ENCODE measurements at places on chromosomes 7 and 10. TPM values are rescaled to one million over a fixed set of nuclear protein-coding genes. Genes with fewer than 3 reads are reported as not detected.

DNA sequence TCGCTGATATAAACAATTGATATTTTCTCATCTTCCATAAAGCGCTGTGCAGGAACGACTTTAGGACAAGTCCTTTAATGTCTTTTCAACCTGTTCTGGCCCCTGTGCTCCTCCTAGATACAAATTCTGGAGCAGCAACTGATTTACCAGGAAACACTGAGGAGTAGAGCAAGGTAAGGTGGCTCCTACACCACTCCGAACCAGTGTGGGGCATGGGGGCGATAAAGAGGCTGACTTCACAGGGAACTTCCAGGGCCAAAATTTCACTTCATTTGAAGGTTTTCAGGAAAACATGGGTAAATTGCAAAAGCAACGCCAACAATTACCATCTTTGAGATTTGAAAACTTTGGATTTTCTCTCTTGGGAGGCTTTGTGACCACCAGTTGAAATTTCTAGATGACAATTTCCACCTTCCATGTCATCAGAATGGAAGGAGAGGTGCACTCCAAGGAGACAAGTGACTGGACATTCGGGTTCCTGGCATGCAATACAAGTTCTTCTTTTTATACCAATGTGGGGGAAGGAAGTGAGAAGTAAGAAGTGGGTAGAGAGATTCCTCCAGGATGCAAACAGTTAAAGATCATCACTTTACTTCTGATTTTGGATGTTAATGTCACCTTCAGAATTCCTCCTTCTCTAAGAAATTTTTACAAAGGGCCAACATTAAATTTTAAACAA lies 118.5 kb downstream of the FAM107B start:
- no peak for DNase-seq

The PHYHIPL gene
- polyA plus RNA-seq = 19.0 TPM

The SNX10 gene
- 21.1 TPM for polyA plus RNA-seq

The METTL27 gene
- 3.5 TPM for polyA plus RNA-seq

The SLC13A1 gene
- polyA plus RNA-seq = 26.2 TPM

The VAX1 gene
- not detected for polyA plus RNA-seq

- DNase-seq = no peak
Observed at GRCh38 chr10:72085864-72086465, 2.4 kb downstream of the SPOCK2 start.

DNA sequence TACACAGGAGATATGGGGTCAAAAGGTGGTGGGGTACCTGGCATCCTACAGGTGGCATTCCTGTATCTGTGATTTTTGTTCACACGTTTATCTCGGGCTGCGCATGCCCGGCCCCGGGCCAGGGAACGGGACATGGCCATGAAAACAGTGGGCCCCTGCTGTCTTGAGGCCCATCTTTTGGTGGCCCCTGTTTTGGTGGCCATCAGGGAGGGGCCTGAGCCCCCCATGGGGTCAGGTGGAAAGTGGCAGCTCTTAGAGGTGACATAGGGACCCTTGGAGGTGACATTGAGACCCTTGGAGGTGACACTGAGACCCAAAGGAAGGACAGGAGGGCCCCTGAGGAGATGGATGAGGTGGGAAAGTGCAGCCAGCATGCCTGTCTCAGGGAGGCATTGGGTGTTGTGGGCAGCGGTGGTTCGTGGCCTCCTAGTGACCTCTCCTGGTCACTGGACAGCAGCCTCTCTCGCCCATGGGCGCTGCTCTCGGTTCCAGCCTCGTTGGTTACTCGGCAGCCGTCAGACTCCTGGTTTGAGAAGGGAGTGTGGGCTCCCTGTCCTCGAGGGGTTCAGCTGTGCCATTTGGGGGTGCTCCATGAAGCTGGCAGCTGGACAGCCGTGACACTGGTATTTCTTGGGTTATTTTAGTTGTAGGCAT lies 39.9 kb downstream of the INPP5A start:
- no peak for DNase-seq

The FAM13C gene
- polyA plus RNA-seq = 7.1 TPM

- DNase-seq = no peak
Observed at GRCh38 chr7:29335188-29336083, 140.9 kb downstream of the CHN2 start.

DNA sequence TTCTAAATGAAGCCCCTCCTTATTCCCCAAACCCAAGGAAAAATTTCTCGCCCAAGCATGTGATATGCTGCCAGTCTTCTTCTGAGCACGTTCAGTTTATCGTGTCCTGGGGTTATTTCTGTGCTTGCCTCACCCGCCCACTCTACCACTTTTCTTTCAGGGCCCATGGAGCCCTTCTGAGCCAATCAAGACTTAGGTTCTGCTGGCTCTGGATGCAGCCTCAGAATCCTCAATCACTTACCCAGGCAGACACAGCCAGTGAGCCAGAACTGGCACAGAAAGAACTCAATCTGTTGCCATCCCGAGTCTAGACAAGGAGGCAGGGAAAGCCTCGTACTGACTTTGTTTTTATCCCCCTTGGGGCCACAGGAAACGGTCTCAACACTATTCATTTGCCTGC lies 34.2 kb upstream of the C10orf90 start:
- no peak for DNase-seq

DNA sequence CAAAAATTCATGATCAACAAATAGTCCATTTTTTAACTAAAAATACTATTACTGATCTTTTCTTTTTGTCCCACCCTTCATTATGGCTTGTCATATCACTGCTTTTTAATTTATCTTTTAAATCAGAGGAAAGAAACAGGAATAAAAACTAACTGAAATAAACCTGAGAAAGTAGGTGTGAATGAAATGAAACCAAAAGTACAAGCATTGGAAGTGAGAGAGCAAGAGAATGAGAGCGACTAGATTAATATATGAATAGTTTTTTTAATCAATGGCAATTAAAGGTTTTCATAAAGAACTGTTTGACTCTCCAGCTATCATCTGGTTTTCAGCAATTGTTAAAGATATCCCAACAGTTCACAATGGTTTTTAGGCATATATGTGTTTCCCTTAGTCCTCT lies 137.8 kb downstream of the SPAG6 start:
- no peak for DNase-seq

The RHOBTB1 gene
- polyA plus RNA-seq = 75.5 TPM

- no peak for DNase-seq
Observed at GRCh38 chr7:150848561-150849115, 3.7 kb upstream of the AOC1 start.

- no peak for DNase-seq
Observed at GRCh38 chr7:129017933-129018538, 36.9 kb downstream of the TNPO3 start.

DNA sequence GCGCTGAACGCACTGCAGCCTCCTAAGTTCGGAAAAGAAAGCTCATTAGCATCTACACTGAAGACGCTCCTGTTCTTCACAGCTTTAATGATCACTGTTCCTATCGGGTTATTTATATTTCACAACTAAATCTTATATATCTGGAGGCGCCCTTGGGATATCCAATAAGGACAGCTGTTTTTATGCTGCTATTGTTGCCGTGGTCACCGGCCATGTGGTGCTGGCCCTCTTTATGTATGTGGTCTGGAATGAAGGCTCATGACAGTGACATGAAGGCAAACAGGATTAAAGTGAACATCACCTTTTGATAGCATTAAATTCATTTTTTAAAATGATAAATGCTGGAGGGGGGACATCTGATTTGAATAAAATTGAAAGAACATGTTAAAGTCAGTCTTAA lies 8.8 kb downstream of the BLVRA start:
- DNase-seq = no peak

The FRMPD2 gene
- 0.79 TPM for polyA plus RNA-seq

The SFRP5 gene
- polyA plus RNA-seq = 0.11 TPM

DNA sequence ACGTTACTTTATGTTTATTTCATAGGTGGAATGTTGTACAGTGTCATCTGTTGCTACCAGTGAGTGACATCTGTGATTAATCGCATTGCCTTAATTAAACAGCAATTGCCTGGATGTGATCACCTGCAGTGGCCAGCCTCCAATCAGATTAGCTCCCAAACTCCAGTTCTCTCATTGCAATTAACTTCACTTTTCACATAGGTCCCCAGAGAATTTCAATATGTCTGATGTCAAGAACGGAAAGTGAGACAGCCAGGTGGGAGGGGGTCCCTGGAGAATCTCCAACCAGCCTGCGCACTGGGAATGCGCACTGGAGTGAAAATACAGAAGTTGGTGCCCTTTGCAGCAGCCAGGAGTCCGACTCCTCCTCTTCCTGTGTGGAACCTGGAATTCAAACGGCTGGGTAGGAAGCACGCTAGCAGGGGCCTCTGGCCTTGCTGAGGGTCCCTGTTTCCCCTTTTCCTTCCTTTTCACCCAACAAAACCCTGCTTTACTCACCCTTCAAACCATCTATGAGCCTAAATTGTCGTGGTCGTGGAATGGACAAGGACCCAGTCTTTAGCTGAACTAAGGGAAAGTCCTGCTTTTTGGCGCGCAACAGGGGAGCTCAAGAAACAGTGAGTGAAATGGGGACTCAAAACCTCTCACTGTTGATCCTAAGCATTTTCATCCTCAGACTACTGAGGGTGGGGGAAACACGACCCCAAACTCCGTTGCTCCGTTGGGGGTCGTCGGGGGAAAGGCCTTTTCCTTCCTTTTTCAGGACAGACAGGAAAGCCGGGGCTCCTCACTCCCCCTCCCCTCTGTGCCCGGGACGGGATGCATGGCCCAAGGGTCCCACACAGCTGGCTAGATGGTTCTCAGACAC lies 1355.5 kb upstream of the LRRTM3 start:
- DNase-seq = peak; percentile 63

DNA sequence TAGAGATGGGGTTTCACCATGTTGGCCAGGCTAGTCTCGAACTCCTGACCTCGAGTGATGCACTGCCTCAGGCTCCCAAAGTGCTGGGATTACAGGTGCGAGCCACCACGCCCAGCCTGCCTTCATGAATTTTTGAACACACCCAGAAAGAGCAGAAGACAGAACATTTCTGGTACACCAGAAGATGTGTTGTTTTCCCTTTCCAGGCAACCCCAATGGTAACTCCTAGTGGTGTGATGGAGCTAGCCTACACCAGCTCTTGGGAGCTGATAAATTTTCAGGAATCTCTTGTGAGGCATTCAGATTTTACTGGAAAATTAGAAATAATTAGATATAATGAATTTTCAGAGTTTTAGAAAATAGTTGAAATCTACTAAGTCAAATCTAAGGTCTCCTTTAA lies 904 bp upstream of the CCDC7 start:
- no peak for DNase-seq

GRCh38 chr10:71706216-71707121 lies 13.1 kb downstream of the C10orf105 start:
- no peak for DNase-seq

DNA sequence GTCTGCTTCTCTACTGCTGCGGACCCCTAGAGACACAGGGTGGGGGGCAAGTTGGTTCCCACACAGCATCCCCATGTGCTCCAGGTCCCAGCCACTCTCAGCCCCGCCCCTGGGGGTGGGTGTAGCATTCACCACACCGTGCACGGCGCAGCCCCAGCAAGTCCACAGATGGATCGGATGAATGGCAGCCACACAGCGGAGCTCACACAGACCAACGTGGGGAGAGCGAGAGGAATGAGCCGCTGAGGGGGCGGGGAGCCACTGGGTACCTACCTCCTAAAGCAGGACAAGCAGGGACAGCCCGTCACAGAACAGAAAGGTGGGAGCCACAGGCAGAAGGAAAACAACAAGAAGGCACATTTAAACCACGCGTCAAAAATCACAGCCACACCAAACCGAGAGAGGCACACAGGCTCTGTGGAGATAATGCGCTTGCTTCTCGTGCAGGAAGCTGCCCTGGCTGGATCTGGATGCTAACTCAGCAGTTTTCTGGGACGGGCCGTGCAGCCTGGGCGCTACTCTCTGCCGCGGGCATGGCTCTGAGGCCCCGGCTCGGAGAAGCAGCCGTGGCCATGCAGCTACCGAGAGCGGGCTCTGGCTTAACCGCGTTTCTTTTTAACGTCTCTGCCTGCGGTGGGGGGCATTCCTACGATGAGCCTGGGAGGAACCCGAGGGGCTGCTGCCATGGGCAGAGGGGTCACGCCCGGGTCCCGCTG lies 102.5 kb downstream of the CYTH3 start:
- DNase-seq = no peak

DNA sequence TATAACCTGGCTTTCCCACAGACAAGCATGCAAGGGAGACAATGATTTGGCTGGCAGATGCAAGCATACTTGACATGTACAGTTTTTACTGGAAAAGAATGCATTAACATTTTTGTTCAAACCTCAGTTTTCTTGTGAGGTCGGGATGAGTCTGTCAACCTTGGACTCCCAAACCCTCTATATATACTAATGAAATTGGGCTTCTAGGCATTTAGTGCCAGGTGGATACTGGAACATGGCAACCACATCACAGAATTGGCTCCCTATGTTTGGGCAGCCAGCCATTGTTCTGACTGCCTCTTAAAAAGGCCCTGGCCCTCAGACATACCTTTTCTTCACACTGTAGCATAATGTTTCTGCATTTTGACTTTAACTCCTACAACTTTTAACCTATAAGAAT lies 39.1 kb downstream of the CDK6 start:
- no peak for DNase-seq

- DNase-seq = no peak
Observed at GRCh38 chr10:101092881-101093354, 31.1 kb downstream of the KAZALD1 start.

DNA sequence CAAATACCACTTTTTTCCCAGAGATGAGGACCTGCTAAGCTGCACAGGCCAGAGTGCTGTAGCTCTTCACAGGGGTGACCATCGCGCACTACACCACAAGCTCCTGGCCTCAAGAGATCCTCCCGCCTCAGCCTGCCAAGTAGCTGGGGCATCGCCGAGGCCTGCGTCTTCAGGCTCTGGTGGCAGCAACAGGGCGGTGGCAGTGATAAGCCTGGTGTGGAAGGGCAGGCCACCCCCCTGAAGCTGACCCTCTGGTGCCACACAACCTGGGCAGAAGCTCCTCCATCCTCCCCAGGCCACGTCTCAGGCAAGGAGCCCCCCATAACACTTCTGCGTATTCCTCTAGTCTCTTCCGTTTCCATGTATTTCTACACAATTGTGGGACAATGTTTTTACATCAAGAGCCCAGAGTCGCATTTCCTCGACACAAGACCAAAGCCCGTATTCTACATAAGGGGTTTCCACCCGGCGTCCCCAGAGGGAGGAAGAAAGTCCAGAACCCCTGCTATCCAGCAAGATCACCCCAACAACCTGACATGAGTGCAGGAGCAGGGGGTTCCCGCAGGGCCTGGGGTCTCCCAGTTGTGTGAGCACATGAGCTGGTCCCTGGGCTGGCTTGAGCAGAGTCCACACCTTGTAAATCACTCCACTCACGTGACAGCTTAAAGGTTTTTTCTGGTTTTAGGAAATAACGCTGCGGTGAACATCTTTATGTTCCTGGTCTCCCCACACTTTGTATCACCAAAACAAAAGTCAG lies 37.6 kb upstream of the NCAPG2 start:
- DNase-seq = no peak

DNA sequence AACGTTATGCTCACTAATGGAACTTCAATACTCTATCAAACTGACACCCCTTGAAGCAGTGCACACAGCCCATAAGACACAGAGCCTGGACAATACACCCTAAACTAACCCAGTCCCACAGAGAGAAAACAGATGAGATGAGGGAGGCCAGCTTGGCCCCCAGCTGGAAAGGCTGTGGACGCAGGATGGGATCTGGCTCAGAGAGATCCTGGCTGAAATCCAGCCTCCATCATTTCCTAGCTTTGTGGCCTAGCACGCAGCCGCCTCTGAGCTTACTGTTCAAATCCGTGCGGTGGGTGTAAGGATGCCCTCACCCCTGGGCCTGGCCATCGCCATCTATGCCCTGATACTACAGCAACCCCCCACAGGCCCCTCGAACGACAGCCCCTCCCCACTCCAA lies 32.7 kb downstream of the SNX8 start:
- no peak for DNase-seq

- no peak for DNase-seq
Observed at GRCh38 chr7:2629746-2630681, 1.8 kb upstream of the TTYH3 start.
